ENCODE measurements at places on chromosomes 7 and 10.

GRCh38 chr7:18200855-18201254, 173.2 kb upstream of the PRPS1L1 start:
- no peak for DNase-seq

- peak; percentile 56 for DNase-seq
Observed at GRCh38 chr10:75111907-75112679, 637 bp downstream of the SAMD8 start.

- DNase-seq = no peak
Observed at GRCh38 chr7:75771224-75771623, 787 bp downstream of the CCL26 start.

DNA sequence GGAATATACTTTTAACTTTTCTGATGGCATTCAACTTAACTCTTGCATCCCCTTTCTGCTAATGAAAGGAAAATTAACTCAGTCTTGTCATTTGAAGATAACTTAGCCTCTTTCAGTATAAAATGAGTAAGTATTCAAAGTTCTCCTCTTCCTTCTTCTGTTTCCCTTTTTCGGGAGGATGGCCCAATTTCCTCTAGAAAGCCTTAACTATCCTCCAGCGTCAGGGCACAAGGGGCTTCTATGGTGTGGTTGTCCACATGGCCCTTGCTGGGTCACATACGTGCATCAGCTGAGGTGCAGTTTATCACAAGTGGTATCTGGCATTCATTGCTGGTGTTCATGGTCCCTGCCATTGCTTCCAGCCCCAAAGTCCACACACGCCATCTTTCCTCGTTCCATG, 17.8 kb upstream of the GSAP start:
- no peak for DNase-seq

- DNase-seq = no peak
Observed at GRCh38 chr7:129769866-129770808, 158.6 kb downstream of the NRF1 start.

All from activated CD4-positive, alpha-beta T cell treated with anti-CD3 and anti-CD28 coated beads, Interleukin-2, Interleukin-6, amounts not matched to agents 100 ng/mL and 50 ng/mL, durations not matched to agents 16 hours and 8 hours (primary cell).